ENCODE measurements at places on chromosomes 2 and 18.

- DNase-seq: no peak
These were observed 35.4 kb upstream of the METAP1D start for GRCh38 chr2:171964308-171964707.

GRCh38 chr2:9262671-9263171, 56.1 kb downstream of the ASAP2 start:
- DNase-seq: no peak

DNA sequence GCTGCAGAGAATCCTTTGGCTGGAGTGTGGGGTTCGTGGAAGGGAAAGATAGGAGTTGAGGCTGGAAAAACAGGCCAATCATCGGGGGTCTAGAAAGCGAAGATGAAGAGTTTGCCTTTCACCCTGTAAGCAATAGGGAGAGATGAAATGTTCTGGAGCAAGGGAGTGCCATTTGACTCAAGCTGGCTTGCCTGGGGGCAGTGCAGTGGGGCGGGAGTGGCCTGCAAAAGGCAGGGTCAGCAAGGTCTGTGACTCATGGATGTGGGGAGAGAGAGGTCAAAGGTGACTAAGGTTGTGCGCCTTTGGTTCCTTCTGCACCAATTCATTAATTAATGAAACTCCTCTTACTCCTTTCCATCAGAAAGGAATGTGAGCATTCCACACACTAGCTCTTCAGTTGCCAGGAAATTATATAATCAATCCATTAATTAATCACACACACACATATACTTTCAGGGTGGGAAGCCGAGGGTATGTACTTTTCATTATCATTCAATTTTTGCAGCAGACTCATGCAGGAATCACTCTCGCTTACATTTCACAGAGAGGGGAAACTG, 227.6 kb downstream of the MYCN start:
- DNase-seq: no peak

- DNase-seq: no peak
These were observed 16.2 kb downstream of the MCEE start for GRCh38 chr2:71113843-71114242.

DNA sequence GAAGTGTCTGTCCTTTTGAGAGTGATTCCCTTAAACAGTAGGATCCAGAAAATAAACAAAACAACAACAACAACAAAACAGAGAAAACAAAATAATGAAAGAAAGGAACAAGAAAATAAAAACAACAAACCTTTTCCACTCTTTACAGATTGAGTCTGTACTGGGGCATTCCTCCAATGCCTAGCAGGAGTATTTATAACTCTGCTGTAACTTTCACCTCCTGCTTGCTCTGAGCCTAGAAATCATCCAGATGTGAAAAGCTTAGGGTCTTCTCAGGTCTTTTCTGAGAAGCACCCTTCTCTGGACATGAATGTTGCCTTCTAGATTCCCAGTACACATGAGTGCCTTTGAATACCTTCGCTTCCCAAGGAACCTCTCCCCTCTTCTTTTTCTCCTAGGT, 1239.4 kb downstream of the CNTNAP5 start:
- DNase-seq: no peak

GRCh38 chr2:238282861-238283738, 5.3 kb downstream of the PER2 start:
- no peak for DNase-seq

GRCh38 chr2:115874427-115874826, 1432.0 kb downstream of the DPP10 start:
- DNase-seq: no peak

DNA sequence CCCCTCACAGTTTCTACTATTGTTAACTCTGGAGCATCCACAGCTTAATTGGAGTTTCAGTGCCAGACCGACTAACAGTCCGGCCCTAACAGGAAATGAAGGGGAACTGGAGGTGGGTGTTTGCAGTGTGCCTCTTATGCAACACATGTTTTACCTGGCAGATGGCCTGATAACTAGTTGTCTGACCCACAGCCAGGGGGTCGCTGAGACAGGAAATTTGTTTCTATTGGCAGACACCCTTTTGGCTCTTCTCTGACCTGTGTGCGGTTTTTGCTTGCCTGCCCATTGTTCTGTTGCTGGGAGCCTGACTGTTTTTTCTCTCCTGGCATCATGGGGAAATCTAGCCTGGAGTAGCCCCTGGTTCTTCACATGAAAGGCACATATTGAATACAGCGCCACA, 1329.8 kb downstream of the DSC3 start:
- no peak for DNase-seq

GRCh38 chr18:76131738-76132137, 363.3 kb downstream of the ZNF516 start:
- DNase-seq: peak; percentile 3

Data from AG09309 (cell line).